ENCODE measurements at places on chromosomes 12 and 14. TPM values are rescaled to one million over a fixed set of nuclear protein-coding genes. Genes with fewer than 3 reads are reported as not detected.

Gene TTC5
- total RNA-seq: 21.0 TPM

Gene MRPS35
- 40.7 TPM for total RNA-seq

Gene KRT74
- total RNA-seq: not detected

Gene RASAL1
- not detected for total RNA-seq

Gene RNASE2
- total RNA-seq: not detected

Gene KRT1
- not detected for total RNA-seq

Gene FGF6
- total RNA-seq: not detected

Gene LTBP2
- 71.0 TPM for total RNA-seq

Gene HOXC11
- total RNA-seq: 0.14 TPM

Gene NOVA1
- total RNA-seq: 1.4 TPM

Gene LGR5
- total RNA-seq: not detected

Gene B4GALNT1
- 0.55 TPM for total RNA-seq

Gene APOLD1
- total RNA-seq: 3.3 TPM

Gene TAS2R14
- total RNA-seq: 1.7 TPM

Gene TCL1B
- not detected for total RNA-seq

Gene DAO
- not detected for total RNA-seq

Gene SLC25A47
- total RNA-seq: not detected

Gene MORN3
- 0.65 TPM for total RNA-seq
